Stimulated activated CD8-positive, alpha-beta memory T cell treated with anti-CD3 and anti-CD28 coated beads, Interleukin-7, amount 100 ng/mL, for 24 hours (primary cell): ENCODE measurements at places on chromosomes 1 and 21.

GRCh38 chr1:202348005-202348508 lies 442 bp upstream of the PPP1R12B start:
- no peak for DNase-seq

GRCh38 chr1:46013581-46013980 lies 118.8 kb downstream of the PIK3R3 start:
- no peak for DNase-seq

GRCh38 chr1:111738436-111739193 lies 580 bp downstream of the INKA2 start:
- no peak for DNase-seq

DNA sequence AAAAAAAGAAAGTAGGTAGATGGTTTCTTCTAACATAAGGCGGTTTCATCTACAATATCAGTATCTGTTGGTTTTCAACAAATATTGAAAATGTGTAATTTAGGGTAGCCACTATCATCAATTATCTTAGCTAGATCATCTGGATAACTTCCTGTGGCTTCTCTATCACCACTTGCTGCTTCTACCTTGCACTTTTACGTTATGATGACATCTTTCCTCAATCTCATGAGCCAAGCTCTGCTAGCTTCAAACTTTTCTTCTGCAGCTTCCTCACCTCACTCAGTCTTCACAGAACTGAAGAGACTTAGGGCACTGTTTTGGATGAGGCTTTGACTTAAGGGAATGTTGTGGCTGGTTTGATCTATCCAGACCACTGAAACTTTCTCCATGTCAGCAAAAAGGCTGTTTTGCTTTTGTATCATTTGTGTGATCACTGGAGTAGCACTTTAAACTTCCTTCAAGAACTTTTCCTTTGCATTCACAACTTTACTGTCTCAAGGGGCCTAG lies 144.9 kb upstream of the HP1BP3 start:
- no peak for DNase-seq

GRCh38 chr1:200877839-200878551 lies 5.2 kb downstream of the GPR25 start:
- DNase-seq = no peak

DNA sequence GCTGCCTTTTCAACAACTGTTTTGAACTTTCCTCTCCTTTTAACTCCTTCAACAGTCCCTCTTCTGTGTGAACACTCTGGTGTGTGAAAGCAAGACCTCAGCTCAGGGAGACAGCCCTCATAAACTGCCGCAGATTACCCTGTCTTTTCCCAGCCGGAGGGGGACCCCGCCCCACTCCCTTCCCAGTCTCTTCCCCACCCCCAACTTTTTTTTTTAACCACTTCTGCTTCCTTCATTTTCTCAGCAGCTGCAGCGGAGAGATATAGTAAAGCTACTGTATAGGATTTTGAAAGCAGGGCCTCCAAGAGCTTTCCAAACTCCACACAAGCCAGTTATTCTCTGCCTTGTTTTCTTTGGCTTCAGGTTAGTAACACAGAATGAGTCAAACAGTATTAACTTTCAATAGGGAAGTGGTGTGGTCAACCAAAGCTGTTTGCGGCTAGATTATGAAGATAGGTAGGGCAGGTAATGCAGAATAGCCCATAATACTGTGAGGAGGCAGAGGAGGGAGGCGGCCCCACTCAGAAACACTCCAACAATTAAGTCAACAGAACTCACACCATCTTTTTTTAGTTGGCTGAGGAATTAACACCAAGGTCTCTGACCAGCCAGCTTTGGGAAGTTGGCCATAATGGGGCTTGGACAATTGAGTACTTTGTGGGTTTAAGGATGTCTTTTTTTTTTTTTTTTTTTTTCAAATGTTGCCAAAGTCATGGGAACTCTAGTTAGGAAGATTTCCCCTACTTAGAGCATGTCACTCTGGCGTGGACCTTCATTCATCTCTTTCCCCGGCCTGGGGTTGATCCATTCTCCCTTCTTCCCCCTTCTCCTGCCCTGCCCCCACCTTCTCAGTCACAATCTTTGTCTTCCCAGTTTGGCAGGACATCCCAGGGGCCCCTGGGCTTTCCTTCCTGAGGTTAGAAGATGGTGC lies 177.0 kb downstream of the CLIC6 start:
- DNase-seq = no peak

DNA sequence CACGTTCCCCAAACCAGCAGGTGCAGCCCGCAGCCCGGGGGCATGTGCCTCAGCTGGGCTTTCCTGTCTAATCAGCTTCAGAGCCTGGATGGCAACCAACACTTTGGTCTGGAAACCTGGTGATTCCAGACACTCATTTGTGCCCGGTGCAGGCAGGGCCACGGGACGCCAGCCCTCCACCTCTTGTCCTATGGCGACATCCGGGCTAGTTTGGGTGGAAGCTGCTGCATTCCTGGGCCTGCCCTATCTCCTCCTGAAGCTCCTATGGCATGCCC lies 111.8 kb downstream of the WDR4 start:
- no peak for DNase-seq

DNA sequence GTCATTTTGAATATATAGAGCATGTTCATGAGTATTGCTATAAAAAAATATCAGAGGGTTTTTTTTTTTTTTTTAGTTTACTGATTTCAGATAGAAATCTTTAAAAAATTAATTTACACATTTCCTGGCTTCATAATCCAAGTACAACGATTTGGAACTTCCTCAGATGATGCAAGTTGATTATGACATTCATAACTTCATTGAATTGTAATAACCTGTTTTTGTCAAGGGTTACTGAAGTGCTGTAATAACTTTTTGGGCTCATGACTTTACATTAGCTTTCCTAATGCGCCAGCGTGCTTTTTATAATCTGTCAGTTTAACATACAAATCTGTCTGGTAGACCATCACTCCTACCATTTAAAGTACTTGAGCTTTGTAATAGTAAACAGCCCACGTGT lies 81.3 kb downstream of the SASS6 start:
- DNase-seq = no peak
